ENCODE measurements at places on chromosomes 16 and 17.

DNA sequence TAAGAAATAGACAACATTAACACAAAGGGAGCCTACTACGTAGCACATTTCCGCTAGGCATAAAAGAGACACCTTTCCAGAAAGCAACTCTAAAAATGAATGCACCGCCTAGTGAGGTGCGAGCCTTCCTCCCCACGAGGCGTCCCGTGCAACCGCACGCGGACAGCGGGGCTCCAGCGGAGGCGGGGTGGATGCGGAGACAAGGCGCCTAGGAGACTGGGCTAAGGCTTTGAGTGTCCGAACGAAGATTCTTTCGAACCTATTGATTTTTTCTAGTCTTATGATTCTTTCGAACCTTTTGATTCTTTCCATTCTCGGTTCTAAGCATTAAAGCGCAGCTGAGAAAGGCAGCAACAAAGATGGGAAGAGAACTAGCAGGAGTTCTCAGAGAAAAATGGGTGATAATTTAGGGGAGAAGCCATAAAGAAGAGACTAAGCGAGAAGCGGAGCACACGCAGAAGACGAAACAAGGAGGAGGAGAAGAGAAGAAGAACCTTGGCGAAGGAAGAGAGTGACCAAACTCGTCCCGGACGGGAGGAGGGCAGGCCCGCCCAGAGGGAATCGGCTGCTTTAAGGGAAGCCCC is 394 bp upstream of the CPD start:
- peak; percentile 30 for DNase-seq

DNA sequence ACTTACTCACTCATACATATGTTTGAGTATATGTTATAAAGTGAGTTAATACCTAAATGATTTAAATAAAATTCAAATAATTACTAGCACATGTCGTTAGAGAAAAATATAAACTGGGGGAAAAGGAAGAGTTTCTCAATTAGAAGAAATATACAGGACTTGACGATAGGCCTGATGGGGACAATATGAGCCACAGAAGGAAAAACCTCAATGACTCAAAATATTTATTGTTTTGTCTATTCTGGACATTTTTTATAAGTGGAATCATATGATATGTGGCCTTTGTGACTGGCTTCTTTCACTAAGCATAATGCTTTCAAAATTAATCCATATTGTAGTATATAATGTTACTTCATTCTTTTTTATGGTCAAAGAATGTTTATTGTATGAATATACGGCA is 339.2 kb upstream of the PMFBP1 start:
- DNase-seq = no peak

- DNase-seq = no peak
Measured at GRCh38 chr17:48925991-48926342, 17.8 kb downstream of the UBE2Z start.

- DNase-seq = no peak
Measured at GRCh38 chr17:35345445-35345925, 27.9 kb downstream of the SLFN11 start.

DNA sequence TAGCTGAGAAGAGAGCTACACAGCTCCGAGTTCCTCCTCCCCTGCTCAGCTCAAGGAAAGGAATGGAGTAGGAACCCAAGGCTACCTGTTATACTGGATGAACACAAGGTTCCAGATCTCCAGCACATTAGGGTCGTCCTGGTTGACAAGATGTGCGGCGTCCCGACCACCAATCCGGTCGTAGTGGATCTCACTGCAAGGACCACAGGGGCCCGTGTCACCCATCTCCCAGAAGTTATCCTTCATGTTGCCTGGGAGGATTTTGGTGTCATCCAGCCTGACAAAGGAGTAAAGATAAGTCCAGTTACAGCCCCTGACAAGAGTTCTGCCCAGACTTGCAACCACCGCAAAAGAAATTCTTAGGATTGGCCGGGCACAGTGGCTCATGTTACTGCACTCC is 17.6 kb downstream of the AARS1 start:
- no peak for DNase-seq

DNA sequence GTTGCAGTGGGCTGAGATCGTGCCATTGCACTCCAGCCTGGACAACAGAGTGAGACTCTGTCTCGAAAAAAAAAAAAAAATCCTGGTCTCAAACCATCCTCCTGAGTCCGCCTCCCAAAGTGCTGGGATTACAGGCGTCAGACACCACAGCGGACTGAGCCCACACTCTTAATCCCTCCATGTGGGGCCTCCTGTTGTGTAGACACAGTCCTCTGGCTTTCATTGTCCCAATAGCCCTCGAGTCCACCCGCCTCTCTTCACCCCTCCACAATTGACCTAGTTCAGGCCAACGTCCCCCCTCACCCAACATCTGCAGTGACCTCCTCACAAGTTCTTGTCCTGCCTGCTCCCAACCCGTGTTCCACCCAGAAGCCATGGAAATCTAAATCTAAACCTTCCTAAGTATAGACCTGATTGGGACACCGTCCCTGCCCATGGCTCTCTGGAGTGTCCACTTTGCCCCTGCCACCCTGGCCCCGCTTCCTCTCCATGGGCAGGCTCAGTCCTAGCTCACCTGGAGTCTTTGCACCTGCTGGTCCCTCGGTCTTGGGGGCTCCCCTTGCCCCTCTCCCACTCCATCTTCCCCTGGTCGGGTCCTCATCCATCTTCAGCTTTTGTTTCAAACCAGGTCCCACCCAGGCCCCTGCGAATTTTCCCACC is 46.7 kb downstream of the HAPSTR1 start:
- DNase-seq = no peak

DNA sequence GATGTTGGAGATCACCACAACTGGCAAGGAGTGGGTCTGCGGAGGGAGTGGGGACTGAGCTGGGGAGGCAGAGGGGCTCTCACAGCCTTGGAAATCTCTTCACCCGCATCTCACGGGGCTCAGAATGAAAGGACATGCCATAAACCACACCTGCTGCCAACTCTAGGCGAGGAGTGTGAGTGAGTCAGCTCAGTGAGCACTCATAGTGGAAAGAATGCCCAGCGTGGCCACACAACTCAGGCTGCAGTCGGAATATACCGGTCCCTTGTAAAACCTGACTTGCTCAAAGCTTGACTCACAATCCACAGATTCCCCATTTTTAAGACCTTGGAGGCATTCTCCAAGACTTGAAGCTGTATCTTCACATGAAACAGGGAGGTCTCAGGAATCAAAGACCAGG is 36.7 kb downstream of the STAT5A start:
- no peak for DNase-seq

DNA sequence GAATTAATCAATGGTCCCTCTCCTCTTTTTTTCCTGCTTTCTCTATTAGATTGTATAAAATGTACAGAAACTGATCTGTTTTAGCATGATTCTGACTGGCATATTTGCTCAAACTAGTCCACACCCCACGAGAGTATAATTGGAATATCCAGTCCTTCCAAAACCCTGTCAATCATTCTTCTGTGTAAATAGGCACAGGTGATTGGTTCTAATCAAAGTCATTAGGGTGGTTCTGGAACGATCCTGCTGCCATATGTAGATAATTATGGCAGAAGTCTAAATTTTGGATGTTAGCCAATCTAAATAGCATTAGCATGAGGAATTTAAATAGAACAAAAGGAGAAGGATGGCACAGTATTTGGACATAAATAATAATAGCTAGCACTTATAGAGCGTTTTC is 165.7 kb downstream of the SHISA6 start:
- no peak for DNase-seq

- DNase-seq = no peak
Measured at GRCh38 chr16:66898933-66899309, 18.6 kb downstream of the PDP2 start.

DNA sequence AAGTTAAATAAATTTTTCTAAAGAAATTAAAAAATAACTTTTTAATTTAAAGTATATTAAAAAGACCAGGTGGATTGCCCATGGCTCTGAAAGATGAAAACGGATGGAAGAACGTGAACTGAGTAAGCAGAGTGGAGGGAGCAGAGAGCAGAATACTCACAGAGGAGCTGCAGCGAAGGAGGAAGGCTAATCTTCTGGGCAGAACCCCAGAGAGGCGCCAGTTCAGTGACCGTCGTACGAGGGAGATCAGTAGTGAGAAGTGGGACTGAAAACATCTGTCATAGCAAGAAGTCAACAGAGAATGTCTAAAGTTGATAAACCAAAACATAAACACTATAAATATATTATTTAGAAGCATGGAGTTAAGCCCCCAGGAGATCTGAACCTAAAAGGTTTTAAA is 34.9 kb downstream of the UBE2G1 start:
- DNase-seq = no peak

DNA sequence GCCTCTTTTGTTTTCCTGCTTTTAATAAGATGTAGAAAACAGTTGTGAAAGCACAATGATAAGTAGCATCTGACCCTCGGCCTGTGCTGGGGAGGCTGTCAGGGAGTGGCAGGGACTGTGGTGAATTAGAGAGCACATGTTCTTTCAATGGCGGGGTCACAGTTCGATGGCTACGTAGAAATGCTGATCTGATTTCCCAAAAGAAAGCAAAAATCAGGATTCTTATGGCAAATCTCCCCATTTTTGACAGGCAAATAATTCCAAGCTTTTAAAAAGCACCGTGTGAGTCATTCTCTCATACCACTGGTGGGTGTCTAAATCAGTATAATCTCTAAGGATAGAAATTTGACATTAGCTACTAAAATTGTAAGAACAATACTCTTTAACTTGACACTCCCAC is 4.2 kb upstream of the MAPK7 start:
- DNase-seq = no peak

DNA sequence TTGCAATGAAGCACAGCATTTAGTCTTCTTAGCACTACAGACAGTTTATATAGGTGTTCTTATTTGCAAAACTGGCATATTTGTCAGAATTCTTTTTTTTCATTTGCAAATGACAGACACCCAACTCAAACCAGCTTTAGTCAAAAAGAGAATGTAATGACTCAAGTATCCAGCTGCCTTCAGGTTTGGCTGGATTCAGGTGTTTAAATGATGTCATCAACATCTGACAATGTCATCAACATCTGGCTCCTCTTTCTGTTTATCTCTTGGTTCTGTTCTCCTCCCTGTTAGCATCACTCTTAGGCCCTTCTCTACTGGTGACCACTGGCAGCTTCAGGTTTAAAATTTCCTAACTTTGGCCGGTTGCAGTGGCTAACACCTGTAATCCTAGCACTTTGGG is 18.9 kb downstream of the TMC5 start:
- DNase-seq = no peak

- no peak for DNase-seq
Measured at GRCh38 chr16:89277049-89277448, 59.5 kb downstream of the ZNF778 start.

GRCh38 chr17:27654654-27655524 is 23.9 kb downstream of the LGALS9 start:
- DNase-seq = peak; percentile 39

- DNase-seq = peak; percentile 44
Measured at GRCh38 chr16:19502395-19503131, 19.3 kb downstream of the GDE1 start.

- peak; percentile 66 for DNase-seq
Measured at GRCh38 chr16:22321340-22322001, 24.3 kb downstream of the POLR3E start.

GRCh38 chr16:87032554-87032953 is 284.6 kb downstream of the C16orf95 start:
- no peak for DNase-seq

DNA sequence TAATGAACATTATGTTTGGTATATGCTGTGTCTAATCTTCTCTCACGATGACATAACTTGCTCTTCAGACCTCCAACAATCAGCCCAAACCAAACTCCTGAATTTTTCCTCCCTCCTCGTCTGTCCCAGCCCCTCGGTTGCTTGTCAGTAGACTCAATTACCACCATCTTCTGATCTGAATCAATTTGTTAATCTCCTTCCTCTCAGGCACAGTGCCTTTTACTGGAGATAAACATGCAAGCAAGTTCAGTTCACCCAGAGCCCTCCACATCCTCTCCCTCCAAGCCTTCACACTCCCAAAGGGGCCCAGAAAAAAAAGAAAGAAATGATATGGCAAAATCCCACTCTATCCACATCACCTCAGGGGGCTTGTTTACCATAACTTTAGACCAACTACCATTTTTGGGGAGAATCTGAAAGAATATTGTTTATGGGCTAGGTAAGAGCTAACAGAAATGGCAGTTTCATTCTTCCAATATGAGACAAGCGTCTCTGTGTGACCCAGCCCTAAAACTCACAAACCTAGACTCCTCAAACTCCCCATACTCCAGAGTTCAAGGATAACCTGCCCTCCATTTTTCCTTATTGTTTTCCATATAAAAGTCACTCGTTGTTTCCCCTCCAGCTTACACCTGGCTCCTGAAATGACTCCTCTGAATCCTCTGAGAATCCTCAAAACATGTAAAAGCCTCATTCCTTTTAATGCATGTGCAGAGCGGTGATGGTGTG is 1.5 kb downstream of the TEX2 start:
- DNase-seq = no peak

GRCh38 chr16:54454616-54455015 is 168.0 kb upstream of the IRX3 start:
- no peak for DNase-seq

DNA sequence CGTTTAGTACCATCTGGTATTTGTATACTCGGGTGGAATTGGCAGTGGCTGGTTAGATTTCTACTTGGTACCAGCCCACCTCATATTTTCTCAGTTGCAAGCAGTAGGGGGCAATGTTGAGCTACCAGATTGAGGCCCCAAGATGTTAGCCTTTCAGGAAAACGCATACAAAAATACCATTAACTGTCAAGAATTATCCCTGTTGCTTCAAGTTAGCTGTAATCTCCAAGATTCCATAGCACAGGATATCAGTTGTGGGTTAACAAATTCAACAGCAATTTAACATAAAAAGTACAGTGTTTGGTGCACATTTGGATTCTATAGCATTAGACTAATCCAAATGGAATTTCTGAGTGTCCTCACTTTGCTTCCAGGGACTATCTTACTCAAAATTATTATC is 188.2 kb downstream of the FTO start:
- DNase-seq = peak; percentile 2

GRCh38 chr17:62791235-62791734 is 16.8 kb downstream of the MARCHF10 start:
- no peak for DNase-seq

DNA sequence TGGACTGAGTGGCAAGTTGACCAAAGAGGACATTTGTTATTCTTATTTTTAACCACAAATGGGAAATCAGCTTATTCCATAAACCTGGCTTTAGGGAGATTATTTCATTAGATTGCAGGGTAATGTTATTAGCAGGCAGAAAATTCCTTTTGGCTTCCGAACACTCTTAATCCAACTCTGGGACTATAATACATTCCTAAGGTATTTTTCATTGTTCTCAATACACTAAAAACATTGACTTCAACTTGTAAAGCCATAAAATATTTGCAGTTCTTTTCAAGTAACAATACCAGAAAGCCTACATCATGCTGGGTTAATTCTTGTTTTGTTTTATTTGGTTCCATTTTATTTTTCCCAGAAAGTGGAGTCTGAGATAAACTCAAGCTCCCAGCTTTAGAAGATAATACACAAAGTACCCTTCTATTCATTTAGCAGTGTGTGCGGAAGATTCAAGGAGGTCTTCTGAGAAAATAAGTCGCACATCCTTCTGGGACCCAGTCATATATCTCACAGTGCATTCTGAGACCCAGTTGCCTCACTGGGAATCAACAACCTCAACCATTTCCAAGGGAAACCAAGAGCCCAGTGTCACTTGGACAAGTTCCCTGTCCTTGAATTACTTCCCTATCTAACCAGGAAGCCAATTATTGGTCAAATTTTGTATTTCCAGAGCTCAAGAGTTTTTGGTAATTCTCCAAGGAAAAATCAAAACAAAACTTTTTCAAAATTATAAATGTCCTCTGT is 389.6 kb upstream of the DYNLRB2 start:
- DNase-seq = no peak

- DNase-seq = no peak
Measured at GRCh38 chr16:50038286-50038685, 13.3 kb downstream of the CNEP1R1 start.

- no peak for DNase-seq
Measured at GRCh38 chr16:89697161-89697615, 4.3 kb downstream of the SPATA2L start.
